ENCODE measurements at places on chromosomes 7 and 10. TPM values are rescaled to one million over a fixed set of nuclear protein-coding genes. Genes with fewer than 3 reads are reported as not detected.

DGKB gene
- not detected for polyA plus RNA-seq

STRIP2 gene
- polyA plus RNA-seq = 0.19 TPM

GALNT17 gene
- not detected for polyA plus RNA-seq

DCLRE1C gene
- polyA plus RNA-seq = 0.93 TPM

TDRD1 gene
- polyA plus RNA-seq = 0.04 TPM

NUTM2B gene
- not detected for polyA plus RNA-seq

DNA sequence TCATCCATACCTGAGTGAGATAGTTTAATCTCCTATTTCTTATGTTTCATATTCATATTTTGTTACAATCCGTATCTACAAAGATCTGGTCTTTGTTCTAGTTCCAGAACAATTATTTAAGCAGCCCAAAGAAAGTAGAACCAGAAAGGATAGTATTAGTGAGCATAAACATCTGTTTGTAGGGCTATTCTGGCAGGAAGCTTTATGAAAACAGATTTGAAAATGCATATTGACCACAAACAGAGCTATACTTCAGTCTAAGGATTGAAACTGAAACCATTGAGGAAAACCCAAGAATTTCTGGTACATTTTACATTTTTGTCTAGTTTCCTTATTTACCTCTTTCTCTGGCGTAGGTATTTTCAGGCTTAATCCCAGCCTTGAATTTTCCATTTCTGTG lies 28.1 kb downstream of the LRGUK start:
- DNase-seq = no peak
- no peaks in the 10 kb centered on the region for H3K4me1 ChIP-seq
- H3K27me3 ChIP-seq = no peaks in the 10 kb centered on the region
- H3K4me3 ChIP-seq = no peak overlapping the region
- H3K36me3 ChIP-seq = no peaks in the 10 kb centered on the region

GRCh38 chr7:123533929-123534382 lies 439 bp downstream of the IQUB start:
- DNase-seq = no peak
- H3K4me3 ChIP-seq = peak overlapping the region; percentile 86
- peaks cover 10% of the 10 kb centered on the region for H3K4me1 ChIP-seq
- no peaks in the 10 kb centered on the region for H3K36me3 ChIP-seq
- H3K27ac ChIP-seq = no peak overlapping the region

DNA sequence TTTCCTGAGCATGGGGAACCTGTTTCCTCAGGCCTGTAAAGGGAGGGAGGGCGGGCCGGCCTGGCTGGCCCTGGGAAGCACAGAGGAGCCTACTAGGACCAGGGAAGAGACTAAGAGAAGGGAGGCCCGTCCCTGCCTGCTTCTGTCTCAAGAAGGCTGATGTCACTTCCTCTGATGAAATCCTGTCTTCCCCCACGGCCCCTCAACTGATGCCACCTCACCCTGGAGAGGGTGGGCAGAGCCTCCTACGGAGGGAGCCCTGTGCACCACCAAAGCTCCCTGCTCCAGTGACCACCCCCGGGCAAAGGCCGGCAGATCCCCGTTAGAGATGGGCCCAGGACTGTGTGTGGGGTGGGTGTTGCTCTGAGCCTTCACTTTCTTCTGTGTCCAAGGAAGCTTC lies 1.0 kb upstream of the PILRA start:
- H3K27ac ChIP-seq = peak overlapping the region; percentile 72
- no peaks in the 10 kb centered on the region for H3K4me1 ChIP-seq
- no peaks in the 10 kb centered on the region for H3K36me3 ChIP-seq
- no peak overlapping the region for H3K4me3 ChIP-seq
- no peak for DNase-seq
- no peaks in the 10 kb centered on the region for H3K27me3 ChIP-seq

DNA sequence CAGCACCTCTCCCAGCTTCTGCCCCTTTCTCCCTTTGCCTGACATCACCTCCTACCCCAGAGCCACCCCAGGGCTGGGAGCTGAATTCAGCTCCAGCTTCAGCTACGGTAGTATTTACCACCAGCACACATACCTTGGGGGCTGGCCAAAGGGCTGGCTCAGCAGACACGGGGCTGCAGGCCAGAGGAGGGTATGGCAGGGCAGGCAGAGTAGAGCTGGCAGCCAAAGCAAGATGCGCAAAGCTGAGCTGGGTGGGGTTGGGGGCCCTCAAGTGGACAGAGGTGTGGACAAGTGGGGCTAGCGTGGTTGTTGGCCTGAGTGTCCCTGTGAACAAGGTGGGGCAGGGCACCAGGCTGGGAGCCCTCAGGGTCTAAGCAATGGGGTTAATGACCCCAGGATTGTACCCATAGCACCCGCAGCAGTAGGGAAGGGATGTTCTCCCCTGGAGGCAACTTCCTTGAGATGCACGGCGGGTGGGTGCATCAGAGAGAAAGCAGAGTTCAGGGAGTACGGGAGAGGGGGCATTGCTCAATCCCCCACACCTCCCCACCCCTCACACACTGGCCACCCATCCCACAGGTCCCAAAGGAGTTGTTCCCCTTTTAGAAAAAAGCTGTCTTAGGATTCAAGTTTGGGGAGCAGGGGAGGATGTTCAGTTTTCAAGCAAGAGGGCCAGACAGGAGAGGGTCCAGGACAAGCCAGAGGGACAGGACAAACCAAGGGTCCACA lies 8.0 kb downstream of the VSIR start:
- peaks cover 8% of the 10 kb centered on the region for H3K4me1 ChIP-seq
- H3K36me3 ChIP-seq = no peaks in the 10 kb centered on the region
- no peak overlapping the region for H3K4me3 ChIP-seq
- no peak overlapping the region for H3K27ac ChIP-seq
- no peak for DNase-seq
- no peaks in the 10 kb centered on the region for H3K27me3 ChIP-seq

DNA sequence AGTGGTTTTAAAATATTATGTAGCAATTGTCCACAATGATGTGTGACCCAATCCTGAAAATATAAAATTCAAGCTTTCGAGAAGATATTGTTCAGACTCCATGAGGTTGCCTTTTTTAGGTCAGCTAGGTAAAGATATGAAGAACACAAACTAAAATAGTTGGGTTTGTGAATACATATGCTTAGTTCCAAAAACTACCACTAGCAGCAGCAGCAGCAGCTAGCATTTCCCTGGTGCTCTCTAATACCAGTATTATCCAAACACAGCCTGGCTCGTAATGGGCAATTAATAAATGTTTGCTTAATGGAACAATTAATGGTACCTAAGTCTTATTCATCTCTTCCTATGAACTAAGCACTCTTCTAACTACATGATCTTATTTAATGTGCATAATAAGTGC lies 362.5 kb downstream of the MALRD1 start:
- no peaks in the 10 kb centered on the region for H3K27me3 ChIP-seq
- no peaks in the 10 kb centered on the region for H3K4me1 ChIP-seq
- no peak overlapping the region for H3K27ac ChIP-seq
- H3K36me3 ChIP-seq = no peaks in the 10 kb centered on the region
- H3K4me3 ChIP-seq = no peak overlapping the region

DNA sequence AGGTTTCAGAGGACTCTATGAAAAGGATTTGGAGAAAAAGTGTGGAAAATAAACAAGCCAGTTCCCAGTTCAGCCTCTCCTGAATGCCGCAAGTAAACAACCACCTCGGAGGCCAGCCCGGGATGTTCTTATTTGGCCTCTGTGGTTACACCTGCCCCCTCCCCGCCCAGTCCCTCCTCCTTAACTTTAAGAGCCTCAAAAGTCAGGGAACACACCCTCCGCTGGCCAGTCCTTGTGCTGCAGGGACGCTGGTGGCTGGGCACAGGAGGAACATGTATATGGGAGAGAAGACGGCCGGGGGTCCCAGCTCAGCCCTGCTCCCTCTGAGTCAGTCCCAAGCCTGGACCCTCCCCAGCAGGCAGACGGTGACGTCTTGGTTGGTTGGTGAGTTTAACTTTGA lies 6.1 kb downstream of the CHST3 start:
- no peaks in the 10 kb centered on the region for H3K27me3 ChIP-seq
- H3K27ac ChIP-seq = no peak overlapping the region
- peaks cover 1% of the 10 kb centered on the region for H3K4me1 ChIP-seq

DNA sequence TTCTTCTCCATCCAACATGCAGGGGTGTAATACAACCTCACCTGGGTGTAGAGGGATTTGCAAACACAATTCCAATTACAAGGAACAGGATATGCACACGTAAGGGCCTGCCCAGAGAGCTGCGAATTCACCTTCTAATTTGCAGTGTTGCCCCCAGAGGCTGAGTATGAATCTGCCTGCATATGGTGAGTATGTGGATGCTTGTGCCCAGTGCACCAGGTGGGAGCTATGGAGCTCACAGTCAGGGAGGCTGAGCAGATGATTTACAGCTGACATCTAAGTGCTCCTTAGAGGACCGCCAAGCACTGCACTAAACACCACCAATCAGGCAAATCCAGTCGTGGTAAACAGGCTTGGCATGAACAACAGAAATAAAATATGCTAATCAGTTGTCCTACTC lies 132.0 kb downstream of the RELN start:
- no peaks in the 10 kb centered on the region for H3K36me3 ChIP-seq
- no peak for DNase-seq
- no peak overlapping the region for H3K27ac ChIP-seq
- H3K4me3 ChIP-seq = no peak overlapping the region
- no peaks in the 10 kb centered on the region for H3K27me3 ChIP-seq

GRCh38 chr7:93092757-93093370 lies 24.9 kb downstream of the SAMD9 start:
- H3K4me3 ChIP-seq = no peak overlapping the region
- peaks cover 2% of the 10 kb centered on the region for H3K27me3 ChIP-seq
- no peak overlapping the region for H3K27ac ChIP-seq
- H3K4me1 ChIP-seq = no peaks in the 10 kb centered on the region
- DNase-seq = no peak

DNA sequence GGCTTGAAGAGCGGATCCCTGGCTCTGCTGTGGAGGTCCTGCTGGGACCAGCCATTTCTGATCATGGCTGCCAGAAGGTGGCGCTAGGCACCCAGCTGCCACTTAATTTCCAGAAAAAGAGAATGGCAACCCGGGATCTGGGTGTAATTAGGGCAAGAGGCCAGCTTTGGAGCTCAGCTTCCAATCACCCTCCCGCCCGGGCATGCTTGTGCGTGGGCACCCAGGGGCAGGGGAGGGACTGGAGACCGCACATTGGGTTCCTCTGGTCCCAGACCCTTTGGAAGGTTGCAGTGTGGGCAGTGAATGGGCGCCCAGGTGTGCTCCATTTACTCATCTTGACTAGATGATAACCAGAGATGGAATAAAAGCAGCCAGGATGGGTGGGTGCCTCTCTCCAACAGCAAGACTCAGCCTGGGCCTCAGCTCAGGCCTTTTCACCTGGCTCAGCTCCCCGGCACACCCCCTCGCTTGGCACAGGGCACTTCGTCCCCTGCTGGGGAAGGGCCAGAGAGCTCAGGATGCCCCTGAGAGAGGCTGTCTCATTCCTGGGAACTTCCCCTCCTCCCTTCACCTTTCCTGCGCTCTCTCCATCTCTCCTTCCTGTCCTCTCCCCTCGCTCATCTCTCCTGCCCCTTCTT lies 14.7 kb downstream of the FAM241B start:
- no peaks in the 10 kb centered on the region for H3K4me1 ChIP-seq
- no peak overlapping the region for H3K4me3 ChIP-seq
- DNase-seq = peak; percentile 67
- no peak overlapping the region for H3K27ac ChIP-seq
- H3K36me3 ChIP-seq = no peaks in the 10 kb centered on the region

DNA sequence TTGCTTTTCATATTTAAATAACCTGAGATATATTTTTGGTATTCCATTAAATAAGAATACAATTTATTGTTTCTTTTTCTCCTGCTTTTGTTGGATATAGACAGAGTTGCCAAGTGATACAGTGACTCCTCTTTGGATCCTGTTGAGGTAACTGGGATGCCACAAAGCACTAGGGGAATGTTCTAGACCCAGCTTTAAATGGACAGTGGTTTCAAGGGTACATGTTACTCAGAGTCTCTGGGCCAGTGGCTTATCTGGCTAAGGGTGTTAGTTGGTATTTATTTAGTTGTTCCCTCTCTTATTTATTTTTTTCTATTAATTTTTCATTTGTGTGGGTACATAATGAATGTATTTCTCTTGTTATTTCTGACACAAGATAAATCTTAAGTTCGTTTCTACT lies 9.1 kb downstream of the GBF1 start:
- H3K27ac ChIP-seq = no peak overlapping the region
- H3K36me3 ChIP-seq = peaks cover 4% of the 10 kb centered on the region
- H3K4me3 ChIP-seq = no peak overlapping the region
- DNase-seq = no peak

- H3K4me3 ChIP-seq = no peak overlapping the region
- no peaks in the 10 kb centered on the region for H3K36me3 ChIP-seq
- H3K27me3 ChIP-seq = no peaks in the 10 kb centered on the region
- no peaks in the 10 kb centered on the region for H3K4me1 ChIP-seq
- no peak for DNase-seq
Observed at GRCh38 chr10:56782503-56782902, 421.4 kb upstream of the ZWINT start.

- H3K36me3 ChIP-seq = no peaks in the 10 kb centered on the region
- DNase-seq = no peak
- peaks cover 10% of the 10 kb centered on the region for H3K4me1 ChIP-seq
- H3K4me3 ChIP-seq = no peak overlapping the region
- H3K27ac ChIP-seq = peak overlapping the region; percentile 19
Observed at GRCh38 chr10:96700374-96701099, 19.8 kb downstream of the PIK3AP1 start.

DNA sequence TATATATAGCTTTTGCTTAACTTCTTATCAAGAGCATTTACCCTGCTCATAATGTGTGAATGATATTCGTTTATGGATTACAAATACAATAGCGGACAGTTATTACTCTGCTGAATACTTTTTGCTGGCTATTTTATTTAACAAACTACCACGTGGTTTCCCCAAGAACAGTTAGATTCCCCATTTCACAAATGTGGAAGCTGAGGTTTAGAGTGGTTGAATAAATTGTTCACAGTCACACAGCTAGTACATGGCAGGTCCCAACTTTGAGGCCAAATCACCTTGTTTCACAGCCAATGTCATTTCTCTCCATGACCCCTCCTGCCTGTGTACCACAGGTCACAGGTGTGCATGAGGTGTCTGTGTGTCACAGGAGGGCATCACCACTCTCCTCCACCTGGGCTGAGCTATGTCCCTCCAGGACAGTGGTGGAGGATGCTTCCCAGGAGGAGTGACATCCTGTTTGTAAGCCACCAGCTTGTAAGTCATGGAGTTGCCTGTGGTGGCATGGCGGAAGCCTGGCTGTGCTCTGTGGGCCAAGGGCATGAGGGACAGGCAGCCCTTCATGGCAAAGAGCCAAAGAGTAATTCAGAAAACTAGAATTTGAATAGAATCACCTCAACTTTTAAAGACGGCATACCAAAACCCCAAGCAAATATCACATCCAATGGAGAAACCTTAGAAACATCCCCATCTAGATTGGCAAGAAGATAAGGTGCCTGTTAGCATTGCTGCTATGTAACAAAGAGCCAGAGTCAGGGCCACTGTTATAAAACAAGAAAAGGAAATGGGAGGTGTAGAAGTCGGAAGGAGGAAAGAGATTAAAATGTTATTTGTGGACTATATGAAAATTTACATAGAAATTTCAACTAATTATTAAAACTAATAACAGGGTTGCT lies 51.9 kb downstream of the AOC1 start:
- no peaks in the 10 kb centered on the region for H3K36me3 ChIP-seq
- no peak for DNase-seq
- H3K4me1 ChIP-seq = peaks cover 11% of the 10 kb centered on the region
- no peak overlapping the region for H3K4me3 ChIP-seq
- H3K27ac ChIP-seq = no peak overlapping the region
